CD8-positive, alpha-beta T cell (primary cell): ENCODE measurements at places on chromosomes 6 and 20. TPM values are rescaled to one million over a fixed set of nuclear protein-coding genes. Genes with fewer than 3 reads are reported as not detected.

DNA sequence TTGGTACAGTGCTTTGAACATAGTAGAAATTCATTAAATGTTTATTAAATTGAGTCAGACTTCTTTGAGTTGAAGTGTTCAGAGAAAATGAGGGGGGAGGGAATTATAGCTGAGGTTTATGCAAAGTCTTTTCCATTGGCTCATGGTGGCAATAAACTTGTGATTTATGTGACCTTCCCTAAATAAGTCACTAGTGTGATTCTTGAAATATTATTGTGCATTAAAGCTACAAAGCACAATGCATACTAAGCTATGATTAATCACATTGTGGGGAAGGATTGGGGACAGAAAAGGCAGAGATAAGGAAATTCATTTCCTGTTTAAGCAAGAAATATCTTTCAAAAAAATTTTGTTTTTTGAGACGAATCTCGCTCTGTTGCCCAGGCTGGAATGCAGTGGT lies 877.5 kb downstream of the TFAP2A start:
- DNase-seq = no peak

DNA sequence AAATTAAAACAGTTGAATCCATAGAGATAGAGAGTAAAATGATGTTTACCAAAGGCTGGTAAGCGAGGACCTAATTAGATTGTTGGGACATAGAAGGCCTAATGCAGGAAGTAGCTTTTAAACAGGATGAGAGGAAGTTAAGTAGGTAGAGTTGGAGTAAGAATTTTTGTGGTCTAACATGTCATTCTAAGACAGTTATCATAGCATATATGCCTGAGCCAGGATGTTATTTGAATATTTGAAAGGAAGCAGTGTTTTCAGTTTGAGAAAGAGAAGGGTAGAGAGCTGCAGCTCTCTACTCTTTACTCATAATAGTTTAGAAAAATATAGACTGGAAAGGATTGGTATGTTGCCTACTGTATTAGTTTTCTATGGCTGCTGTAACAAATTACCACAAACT lies 121.6 kb downstream of the MEI4 start:
- no peak for DNase-seq

- DNase-seq = no peak
These were observed 143.2 kb upstream of the ZNF217 start for GRCh38 chr20:53736757-53737395.

- DNase-seq = no peak
These were observed 189.0 kb downstream of the SLC16A10 start for GRCh38 chr6:111276335-111276734.

- no peak for DNase-seq
These were observed 17.5 kb upstream of the SAMD3 start for GRCh38 chr6:130240232-130240631.

GRCh38 chr6:54426995-54427394 lies 118.8 kb downstream of the TINAG start:
- DNase-seq = no peak

GRCh38 chr6:22766979-22767378 lies 197.6 kb downstream of the HDGFL1 start:
- no peak for DNase-seq

- DNase-seq = no peak
These were observed 180.2 kb upstream of the PHACTR1 start for GRCh38 chr6:12536416-12536815.

GRCh38 chr6:3247255-3248146 lies 11.2 kb upstream of the PSMG4 start:
- no peak for DNase-seq

GRCh38 chr6:82872185-82872584 lies 193.5 kb downstream of the UBE3D start:
- no peak for DNase-seq

DNA sequence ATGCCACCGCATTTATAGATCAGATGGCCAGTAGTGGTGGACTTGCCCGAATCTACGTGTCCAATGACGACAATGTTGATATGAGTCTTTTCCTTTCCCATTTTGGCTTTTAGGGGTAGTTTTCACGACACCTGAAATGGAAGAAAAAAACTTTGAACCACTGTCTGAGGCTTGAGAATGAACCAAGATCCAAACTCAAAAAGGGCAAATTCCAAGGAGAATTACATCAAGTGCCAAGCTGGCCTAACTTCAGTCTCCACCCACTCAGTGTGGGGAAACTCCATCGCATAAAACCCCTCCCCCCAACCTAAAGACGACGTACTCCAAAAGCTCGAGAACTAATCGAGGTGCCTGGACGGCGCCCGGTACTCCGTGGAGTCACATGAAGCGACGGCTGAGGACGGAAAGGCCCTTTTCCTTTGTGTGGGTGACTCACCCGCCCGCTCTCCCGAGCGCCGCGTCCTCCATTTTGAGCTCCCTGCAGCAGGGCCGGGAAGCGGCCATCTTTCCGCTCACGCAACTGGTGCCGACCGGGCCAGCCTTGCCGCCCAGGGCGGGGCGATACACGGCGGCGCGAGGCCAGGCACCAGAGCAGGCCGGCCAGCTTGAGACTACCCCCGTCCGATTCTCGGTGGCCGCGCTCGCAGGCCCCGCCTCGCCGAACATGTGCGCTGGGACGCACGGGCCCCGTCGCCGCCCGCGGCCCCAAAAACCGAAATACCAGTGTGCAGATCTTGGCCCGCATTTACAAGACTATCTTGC lies 725 bp downstream of the EEF1A1 start:
- peak; percentile 83 for DNase-seq

DNA sequence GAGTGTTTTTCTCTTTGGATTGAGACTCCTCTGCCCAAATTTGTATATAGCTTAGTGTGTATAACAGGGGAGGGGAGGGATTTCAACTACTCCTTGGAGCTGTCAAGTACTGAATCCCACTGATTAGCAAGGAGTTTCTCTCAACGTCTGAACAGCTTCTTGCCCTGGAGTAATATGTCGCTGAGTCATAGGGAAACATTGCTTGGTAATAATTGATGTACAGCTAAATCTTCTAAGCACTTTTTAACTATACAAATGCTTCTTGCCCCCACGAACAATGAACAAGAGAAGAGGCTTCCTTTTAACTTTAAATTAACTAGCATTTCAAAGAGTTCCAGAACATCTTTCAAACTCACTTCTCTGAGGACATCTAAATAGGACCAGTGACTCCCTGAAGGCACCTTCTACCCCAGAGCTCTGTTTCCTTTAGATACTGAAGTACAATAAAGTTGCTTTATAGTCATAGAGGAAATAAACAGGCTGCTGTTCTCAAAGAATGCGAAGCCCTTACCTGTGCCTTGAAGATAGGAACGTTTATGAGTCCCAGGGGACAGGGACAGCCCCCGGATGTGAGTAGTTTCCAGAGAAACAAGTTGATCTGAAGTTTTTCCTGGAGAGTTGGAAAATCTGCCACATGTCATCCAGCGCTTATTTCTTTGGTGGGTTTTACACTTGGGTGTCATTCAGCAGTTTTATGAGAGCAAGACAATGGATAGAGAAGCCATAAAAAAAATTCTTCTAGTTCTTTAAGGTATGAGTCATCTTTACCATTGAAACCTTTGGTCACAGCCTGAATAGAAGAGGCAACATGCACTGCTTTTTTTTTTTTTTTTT lies 462.5 kb upstream of the BTBD3 start:
- DNase-seq = no peak

GRCh38 chr20:7770578-7770977 lies 169.7 kb downstream of the HAO1 start:
- no peak for DNase-seq

DNA sequence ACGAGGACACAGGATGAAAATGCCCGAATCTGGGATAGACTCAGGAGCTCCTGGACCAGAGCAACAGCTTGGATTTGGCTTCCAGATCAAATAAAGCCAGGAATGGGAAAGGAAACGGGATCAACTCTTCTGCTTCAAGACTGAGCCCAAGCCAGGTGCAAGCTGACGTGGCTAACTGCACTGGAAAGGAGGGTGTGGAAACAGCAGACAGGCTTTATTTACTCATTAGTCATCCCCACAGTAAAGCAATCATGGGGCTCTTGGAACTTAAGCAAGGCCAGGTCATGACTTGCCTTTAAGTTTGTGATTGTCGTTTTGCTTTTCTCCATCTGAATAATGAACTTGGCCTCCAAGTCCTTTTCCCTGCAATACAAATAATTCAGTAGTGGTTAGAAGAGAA lies 45.2 kb downstream of the KIF16B start:
- DNase-seq = no peak

DNA sequence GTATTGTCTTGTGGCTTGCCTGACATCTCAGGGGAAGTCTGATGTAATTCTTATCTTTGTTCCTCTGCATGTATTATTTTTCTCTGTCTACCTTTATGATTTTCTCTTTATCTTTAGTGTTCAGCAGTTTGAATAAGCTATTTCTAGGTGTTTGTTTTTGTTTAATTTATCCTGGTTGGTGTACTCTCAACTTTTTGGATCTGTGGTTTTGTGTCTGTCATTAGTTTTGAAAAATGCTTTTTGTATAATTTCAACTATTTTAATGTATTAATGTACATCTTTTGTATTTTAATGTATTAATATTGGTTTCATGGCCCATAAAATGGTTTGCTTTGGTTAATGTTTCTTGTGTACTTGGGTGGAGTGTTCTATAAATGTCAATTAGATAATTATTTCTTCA lies 15.9 kb upstream of the APCDD1L start:
- no peak for DNase-seq

GRCh38 chr6:56851541-56852259 lies 103.2 kb upstream of the BEND6 start:
- no peak for DNase-seq

Gene PGC
- not detected for total RNA-seq

Gene RIPPLY2
- not detected for total RNA-seq

Gene SUMO4
- total RNA-seq = 5.4 TPM
